ENCODE measurements at places on chromosomes 13 and 19.
A peak's percentile ranks its signal among the peaks of the same experiment; 100 is the strongest.

DNA sequence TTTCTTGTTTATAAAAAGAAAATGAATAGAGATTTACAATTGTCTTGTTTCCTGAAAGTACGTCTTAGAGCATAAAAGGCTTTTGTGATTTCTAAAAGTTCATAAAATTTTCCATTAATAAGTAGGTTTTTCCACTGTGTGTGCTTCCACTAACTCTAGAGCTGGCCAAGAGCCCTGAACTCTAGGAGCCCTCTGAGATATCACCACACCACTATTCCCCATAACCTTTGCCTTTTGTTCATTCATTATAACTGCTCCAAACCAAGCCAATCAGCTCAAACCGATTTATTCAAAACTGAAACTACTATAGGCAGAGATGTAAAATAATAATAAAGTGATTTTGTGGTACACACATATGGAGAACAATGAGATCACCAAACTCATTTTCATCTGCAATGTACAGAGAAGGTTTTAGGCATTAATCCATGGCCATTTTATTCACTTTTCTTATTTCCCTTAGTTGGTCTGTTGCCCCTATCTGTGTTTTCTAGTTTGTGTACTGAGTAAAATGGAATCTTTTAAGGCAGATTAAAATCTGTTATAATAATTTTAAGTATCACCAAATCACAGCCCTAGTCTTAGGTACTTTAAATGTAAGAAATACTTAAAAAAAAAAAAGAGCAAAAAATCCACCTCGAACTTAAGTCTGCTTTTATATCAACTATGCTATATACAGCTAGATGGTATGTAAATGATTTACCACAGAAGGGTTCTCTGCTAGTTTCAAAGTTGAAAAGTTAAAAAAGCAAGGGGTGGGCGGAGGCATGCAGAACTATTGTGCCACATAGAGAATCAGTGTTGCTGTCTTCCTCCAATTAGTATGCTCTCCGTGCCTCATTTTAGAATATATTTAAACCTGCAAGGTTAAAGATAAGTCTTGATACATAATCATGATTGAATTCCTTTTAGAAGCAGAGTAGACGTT lies 311.3 kb downstream of the KLF12 start:
- no peak for DNase-seq

DNA sequence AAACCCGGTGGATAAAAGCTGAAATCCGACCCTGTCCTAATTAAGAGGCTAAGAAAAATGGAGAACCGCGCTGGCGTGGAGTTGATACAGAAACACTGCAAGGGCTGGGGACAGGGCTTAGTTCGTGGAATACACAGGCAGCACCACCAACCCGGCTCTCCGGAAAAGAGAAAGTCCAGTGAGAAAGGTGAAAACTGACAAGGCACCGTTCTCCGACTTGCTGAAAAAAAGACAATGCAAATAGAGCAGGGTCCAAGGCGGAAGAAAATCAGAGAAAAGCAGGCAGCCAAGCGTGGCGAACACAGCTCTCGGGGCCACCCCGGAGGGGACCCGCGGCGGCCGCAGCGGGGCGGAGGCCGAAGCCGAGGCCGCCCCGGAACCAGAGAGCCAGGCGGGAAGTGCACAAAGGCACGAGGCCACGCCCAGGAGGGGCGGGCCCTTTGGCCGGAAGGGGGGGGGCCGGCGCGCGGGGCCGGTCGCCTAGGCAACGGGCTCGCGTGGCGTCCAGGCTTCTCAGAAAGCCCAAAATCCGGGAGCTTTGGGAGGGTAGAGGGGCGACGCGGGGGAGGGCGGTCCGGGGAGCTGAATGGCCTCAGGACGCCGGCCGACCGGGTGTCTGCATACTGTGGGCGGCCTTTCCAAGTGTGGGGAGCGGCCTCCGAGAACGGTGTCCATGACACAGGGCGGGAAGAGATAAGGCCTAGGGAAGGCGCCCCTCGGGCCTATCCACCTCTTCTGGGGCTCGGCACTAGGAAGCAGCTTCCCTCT lies 1.2 kb upstream of the ING1 start:
- DNase-seq, result peak; percentile 81

DNA sequence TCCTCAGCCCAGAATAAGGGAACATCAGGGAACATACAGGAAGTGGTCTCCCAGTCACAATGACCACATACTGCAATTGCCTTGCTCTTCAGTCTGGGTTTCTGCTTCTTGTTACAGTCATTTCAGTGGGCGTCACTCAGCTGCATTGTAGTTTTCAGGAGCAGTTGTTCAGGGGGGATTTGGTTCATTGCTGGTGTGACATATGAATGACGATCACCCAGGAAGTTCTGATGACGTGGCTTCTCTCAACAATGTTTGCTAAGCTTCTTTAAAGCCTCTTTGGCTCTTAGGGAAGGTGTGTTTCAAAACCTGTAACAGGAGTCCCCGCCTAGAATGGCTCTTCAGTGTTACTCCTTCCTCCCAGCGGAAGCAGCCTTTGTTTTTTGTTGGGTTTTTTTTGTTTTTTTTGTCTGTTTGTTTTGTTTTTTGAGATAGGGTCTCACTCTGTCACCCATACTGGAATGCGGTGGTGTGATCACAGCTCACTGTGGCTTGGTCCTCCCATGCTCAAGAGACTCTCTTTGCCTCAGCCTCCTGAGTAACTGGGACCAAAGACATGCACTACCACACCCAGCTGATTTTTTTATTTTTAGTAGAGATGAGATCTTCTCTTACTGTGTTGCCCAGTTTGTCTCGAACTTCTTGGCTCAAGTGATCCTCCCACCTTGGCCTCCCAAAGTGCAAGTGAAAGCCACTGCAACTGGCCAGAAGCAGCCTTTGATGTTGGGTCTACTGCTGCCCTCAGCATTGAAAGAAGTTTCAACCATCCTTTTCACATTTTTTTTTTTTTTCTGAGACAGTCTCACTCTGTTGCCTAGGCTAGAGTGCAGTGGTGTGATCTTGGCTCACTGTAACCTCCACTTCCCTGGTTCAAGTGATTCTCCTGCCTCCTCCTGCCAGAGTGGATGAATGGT lies 1.4 kb upstream of the SCEL start:
- DNase-seq, result no peak

DNA sequence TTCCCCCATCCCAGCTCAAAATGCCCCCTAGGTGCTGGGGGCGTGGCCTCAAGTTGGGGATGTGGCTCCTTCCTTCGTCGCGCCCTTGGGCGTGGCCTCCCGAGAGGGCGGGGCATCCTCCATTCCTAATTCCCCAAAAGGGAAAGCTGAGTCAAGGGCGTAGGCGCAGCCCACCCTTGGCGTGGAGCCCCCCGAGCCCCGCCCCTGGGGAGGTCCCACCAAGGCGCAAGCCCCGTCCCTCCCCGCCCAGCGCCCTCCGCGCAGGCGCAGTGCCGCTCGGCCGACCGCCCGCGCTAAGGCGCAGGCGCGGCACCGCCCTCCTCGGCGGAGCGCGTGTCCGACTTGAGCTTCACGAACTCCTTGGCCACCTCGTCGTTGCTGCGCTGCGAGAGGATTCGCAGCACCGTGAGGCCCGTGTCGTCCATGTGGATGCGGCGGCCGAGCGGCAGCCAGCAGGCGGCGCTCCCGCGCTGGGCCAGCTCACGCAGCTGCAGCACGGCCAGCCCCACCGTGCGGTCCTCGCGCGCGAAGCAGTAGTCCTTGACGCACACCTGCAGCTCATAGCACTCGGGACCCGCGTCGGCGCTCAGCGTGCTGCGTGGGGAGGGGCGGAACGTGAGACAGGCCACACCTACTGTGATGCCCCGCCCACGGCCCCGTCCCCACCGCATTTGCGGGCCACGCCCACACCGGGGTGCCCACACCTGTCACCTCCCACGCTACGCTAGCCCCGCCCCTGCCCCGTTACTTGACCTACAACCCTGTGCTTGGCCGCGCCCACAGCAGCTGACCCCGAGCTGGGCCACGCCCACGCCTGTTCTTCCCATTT lies 50.5 kb downstream of the COLGALT1 start:
- DNase-seq, result peak; percentile 64

DNA sequence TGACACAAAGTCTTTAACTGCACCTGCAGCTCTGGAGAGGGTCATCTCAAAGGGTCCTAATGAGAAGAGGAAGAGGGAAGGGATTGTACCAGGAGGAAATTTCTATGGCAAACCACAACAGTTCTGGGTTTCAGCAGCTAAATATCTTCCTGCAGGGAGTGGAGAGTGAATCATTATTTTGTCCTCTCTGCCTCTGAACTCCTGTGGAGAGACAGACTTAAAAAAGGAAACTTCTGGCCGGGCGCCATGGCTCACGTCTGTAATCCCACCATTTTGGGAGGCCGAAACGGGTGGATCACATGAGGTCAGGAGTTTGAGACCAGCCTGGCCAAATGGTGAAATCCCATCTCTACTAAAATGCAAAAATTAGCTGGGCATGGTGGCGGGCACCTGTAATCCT lies 16.9 kb upstream of the C1QTNF9 start:
- DNase-seq, result no peak

GRCh38 chr13:51873117-51873798 lies 11.5 kb downstream of the CCDC70 start:
- no peak for DNase-seq

DNA sequence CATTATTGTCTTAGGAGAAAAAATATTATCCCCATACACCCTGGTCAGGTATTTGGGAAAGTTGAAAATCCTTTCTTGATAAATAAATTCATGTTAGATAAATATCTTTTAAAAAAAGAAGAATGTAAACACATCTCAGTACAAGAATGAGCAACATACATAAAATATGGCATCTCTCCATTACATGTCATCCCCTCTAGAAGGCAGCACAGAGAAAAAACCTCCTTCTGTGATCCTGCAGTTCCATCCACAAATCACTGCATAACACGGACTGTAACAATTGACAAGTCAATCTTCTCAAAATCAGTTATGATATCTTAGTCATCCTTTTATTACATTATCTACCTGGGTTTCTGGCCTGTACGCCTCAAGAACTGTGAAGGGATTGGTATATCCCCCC lies 683.9 kb upstream of the KLHL1 start:
- no peak for DNase-seq

- no peak for DNase-seq
These were observed 3.4 kb downstream of the NUMBL start for GRCh38 chr19:40686882-40687524.

DNA sequence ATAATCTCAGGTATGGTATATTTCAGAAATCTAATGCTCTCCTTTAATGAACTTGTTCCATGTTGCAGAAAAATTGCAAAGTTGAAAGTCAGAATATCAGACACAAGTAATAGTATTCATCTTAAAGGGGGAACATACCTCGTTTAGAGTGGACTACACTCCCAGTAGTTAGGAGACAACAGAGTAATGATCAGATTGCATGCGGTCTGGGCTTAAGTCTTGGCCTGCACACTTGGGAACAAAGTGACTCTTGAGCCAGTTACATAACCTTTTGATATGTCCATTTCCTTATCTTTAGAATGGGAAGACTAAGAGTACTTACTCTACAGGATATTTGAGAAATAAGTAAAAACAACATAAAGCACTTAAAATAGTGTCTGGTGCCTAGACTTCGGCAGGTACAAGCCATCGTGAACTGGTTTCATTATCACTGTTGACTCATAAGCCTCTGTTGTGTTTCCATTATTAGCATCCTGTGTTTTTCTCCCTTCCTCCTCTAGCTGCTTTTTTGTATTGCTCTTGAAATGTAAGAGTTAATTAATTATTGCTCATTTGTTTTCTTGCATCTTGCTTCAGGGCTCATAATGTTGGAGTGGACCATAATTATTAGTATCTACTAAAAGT lies 53.0 kb downstream of the DPY19L3 start:
- DNase-seq, result no peak

GRCh38 chr19:35669566-35669965 lies 3.2 kb downstream of the UPK1A start:
- no peak for DNase-seq

- no peak for DNase-seq
These were observed 99.6 kb downstream of the MBNL2 start for GRCh38 chr13:97321616-97322321.

GRCh38 chr19:51441410-51442390 lies 16.6 kb downstream of the SIGLEC8 start:
- DNase-seq, result peak; percentile 67

GRCh38 chr19:46428239-46429135 lies at the start of gene PNMA8C:
Gene PNMA8C (minus strand): TSS chr19:46428936. CDS start chr19:46428359, 577 bp downstream.
- no peak for DNase-seq

- no peak for DNase-seq
These were observed 112.5 kb upstream of the KL start for GRCh38 chr13:32903720-32904119.

GRCh38 chr13:31352467-31352866 lies 152.7 kb downstream of the B3GLCT start:
- DNase-seq, result no peak

DNA sequence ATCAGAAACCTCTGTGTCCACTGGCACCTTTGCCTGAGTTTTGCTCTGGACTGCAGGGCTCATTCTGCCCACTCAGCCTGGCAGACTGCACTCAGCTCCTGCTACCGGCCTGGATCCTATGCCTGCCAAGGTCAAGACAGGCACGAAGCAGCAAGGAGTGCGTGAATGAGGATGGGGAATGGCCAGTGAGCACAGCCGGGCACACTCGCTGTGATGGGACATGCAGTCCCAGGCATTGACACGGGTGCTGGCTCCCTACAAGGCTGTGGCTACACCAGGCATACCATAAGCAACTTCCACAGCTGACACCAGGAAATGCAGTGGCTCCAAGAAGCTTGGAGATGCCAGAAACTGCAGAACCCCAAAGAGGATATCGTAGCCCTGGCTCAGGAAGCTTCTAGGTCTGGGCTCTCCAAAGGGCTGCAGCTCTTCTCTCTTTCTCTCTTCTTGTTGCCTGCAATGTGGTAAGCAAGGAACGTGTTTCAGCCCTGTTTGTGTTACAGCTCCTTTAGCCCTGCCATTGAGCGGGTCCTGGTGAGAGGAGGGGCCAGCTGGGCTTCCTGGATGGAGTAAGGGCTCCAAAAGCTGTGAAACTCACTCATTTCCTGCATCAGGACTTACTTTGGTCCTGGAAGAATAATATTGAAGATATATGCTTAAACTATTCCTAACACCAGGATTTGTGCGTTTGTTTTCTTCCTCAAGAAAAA lies 832.6 kb upstream of the SLITRK5 start:
- no peak for DNase-seq

GRCh38 chr13:19967621-19968020 lies 9.1 kb downstream of the ZMYM2 start:
- DNase-seq, result no peak

DNA sequence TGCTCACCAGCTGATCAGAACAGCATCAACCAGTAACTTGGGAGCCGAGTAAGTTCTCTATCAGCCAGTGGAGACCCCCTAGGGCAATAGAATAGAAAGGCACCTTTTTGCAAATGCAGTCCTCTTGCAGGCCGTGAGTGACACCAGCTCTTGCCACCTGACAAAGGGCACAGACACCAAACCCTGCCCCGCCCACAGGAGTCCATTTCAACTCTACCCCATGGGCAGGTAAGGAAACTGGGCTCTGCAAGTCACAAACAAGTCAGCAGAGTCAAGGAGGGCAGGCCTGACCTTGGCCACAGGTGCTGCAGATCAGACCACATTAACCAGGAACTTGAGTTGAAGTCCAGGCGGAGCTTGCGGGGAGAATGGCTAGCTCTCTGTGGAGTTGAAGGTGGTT lies 77.4 kb upstream of the SPATA13 start:
- no peak for DNase-seq

GRCh38 chr13:24063281-24063877 lies 97.1 kb upstream of the SPATA13 start:
- DNase-seq, result no peak

- no peak for DNase-seq
These were observed 45.5 kb downstream of the LYL1 start for GRCh38 chr19:13057147-13057572.
